Naive thymus-derived CD4-positive, alpha-beta T cell (primary cell): ENCODE measurements at places on chromosomes 2 and 18. TPM values are rescaled to one million over a fixed set of nuclear protein-coding genes. Genes with fewer than 3 reads are reported as not detected.

- no peak for DNase-seq
These were observed 1.8 kb downstream of the IL18RAP start for GRCh38 chr2:102424754-102425153.

GRCh38 chr18:10726198-10727068 is 200.6 kb downstream of the NAPG start:
- no peak for DNase-seq

DNA sequence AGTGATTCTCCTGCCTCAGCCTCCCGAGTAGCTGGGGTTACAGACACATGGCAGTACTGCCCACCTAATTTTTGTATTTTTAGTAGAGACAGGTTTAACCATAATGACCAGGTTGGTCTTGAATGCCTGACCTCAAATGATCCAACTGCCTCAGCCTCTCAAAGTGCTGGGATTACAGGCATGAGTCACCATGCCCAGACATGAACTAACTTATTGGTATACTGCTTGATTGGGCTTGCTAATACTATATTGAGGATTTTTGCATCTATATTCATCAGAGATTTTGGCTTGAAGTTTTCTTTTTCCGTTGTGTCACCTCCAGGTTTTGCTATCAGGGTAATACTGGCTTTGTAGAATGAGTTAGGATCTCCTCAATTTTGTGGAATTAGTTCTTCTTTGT is 706.1 kb upstream of the HS6ST1 start:
- no peak for DNase-seq

- DNase-seq: no peak
These were observed 3.2 kb upstream of the GPR35 start for GRCh38 chr2:240622060-240622411.

DNA sequence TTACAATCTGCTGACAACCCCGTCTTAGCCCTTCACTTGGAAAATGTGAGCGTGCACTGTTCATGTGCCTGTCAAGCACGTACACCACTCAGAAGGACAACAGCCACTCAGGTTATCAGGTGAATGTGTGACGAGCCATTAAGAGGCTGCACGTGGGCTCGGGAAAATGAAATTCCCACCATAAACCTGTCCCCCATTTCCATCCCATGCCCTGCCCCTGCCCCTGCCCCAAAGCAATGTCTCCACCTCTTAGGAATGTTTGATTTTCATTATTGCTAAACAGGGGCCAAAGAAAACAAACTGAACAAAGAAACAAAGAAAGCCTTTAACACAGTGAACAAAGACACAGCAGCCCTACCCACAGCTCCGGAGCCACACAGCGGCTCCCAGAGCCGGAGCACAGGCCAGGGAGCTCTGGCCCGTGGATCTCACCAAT is 90.5 kb downstream of the TMEM18 start:
- no peak for DNase-seq

DNA sequence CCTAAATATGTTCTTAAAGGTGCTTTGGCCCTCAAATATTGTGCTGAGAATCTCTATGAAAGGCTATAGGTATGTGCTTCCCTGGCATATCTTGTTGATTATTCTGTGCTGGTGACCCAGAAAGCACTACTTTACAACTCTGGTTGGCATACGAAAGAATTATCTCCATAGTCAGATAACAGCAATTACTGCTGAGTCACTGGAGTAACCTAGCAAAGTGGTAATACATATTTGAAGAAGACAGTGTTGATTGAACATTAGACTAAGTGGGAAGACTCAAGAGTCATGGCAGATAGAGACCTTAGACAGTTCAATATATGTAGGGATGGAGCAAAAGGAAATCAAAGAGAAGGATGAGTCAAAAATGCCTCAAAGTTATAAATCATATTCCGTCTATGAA is 1978.5 kb upstream of the LRRTM1 start:
- DNase-seq: no peak

Gene SMIM21
- total RNA-seq: not detected

Gene DLGAP1
- not detected for total RNA-seq

DNA sequence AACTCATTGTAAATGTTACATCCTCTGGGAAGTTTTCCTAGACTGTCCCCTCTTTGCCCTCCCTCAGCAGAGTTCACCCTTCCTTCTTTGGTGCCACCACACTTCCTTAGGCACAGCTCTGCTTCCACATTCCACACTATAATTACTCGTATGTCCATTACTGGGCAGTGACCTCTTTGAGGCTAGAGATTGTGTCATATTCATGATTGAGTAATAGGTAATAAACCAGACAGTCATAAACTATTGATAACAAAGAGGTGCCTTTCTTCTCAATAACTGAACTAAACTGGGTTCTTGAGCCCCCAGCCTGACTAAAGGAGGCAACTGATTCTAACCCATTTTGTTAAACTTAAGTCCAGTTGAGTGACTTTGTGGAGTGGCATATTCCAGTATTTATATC is 28.3 kb downstream of the MYO3B start:
- DNase-seq: no peak

GRCh38 chr2:33077844-33078243 is 131.1 kb downstream of the LTBP1 start:
- no peak for DNase-seq

GRCh38 chr2:24472416-24472815 is 18.6 kb upstream of the NCOA1 start:
- no peak for DNase-seq

Gene HOXD9
- total RNA-seq: not detected

DNA sequence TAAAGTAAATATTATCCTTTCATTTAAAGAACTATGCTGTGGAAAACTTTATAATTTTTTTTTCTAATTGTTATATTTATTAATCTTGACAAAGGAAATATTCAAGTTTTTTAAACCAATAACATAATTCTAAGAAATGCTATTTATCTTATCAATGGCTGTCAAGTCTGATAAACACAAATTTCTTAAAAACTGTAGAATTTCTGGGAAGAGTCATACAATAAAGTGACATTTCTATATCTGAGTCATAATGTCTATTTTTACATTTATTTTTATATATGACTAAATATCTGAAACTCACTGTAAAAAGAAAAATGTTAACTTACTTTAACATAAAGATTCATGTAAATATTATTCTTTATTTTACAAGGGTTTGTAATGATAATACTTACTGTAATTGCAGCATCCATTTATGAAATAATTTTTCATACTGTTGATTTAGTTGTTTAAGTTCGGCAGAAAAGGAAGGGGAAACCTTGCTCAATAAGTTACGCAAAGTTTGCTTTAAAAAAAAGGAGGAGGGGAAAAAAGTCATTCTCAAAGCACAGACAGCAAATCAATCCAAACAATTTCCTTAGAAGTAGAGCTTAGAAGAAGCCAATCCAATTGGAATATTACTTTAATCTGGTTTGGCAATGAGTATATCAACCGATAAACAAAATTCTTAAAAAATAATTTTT is 32.4 kb downstream of the ORC2 start:
- DNase-seq: no peak

Gene UBE2F
- total RNA-seq: 48.3 TPM
